ENCODE measurements at places on chromosomes 4 and X.

DNA sequence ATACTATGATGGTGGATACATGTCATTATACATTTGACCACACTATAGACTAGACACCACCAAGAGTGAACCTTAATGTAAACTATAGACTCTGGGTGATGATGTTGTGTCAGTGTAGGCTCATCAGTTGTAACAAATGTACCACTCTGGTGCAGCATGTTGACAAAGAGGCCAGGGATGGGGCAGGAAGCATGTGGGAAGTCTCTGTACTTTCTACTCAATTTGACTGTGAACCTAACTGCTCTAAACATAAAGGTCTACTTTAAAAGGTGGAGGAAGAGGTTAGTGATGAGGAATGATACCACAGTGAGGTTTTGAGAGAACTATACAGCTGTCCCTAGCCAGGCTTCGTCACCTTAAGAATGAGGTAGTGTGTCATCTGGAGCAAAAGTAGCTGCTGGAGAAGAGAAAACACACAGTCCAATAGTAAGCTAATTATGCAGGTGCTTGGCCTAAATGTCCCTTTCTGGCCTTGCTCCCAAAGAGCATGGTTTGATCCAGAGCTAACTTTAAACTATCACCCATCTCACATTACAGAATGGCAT is 38.4 kb downstream of the GRSF1 start:
- DNase-seq, result no peak

GRCh38 chrX:42027367-42028000 is 104.1 kb upstream of the CASK start:
- DNase-seq, result no peak

DNA sequence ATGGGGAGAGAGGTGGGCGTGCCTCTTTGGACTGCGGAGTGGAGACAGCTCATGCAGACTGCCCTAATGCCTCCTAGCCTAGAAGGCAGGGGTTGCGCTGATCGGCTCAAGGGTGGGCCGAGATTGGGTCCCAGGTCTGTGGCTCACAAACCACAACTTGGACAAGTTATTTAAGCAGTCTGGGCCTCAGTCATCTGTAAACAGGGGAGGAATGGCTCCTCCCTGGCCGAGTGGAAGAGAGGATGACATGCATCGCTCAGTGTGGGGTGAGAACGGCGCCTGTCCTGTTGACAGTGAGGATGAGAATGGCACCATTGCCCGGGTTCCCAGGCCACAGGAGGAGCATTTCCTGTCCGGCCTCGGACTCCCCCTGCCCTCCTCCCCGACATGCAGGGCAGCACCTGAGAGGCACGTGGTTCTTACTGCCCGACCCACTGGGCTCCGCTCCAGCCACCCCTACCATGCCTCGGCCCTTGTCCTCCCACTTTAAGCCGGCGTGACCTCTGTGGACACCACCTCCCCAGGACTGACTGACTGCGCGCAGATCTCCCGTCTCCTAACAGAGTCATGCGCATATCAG is 40.3 kb upstream of the GRPEL1 start:
- DNase-seq, result no peak

- no peak for DNase-seq
These were observed 1.8 kb downstream of the CCNQ start for GRCh38 chrX:153596981-153597750.

- no peak for DNase-seq
These were observed 509 bp downstream of the CXXC4 start for GRCh38 chr4:104494185-104494584.

GRCh38 chr4:54913751-54914526 is 211.5 kb downstream of the KDR start:
- DNase-seq, result peak; percentile 73

Measured in fibroblast of skin of scalp (primary cell).